NCI-H1417 (cell line): ENCODE measurements at places on chromosomes 1 and 21.
A peak's percentile ranks its signal among the peaks of the same experiment; 100 is the strongest.

DNA sequence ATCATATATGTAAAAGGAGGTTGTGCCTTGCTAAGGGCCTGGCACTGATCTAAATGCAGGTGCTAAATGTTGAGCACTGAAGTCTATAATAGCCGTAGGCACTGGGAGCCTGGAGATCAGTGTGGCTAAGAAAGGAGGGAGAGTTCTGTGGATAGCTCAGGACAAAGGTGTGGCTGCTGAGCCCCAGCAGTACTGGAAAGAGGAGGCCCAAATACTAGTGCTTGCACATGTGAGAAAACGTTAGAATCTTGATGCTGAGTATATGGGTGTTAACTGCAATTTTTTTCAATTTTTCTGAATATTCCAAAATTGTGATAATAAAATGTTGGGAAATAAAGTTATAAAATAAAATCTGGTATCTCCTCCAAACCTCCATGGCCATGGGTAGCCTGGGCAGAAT, 62.5 kb upstream of the PTGFRN start:
- DNase-seq: no peak

DNA sequence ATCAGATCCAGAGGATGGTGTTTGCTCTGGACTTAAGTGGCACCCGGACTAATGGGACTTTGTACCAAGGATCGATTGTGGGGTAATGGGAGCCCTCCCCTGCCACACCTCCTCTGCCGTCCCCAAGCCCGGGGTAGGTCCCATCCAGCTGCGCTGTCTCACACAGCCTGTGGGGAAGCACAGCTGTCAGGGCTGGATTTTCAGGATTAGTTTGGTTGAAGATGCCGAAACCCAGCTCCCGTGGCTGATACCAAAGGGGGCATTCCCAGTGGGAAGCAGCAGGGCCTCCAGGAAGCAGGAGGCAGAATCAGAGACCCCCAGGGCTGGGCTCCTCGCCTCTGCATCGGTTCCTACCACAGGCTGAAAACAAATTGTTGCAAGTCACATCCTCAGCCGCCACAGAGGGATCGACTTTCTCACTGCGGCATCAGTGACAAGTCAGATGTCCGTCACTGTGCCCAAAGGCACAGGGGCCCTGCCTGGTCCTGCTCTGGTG, 59.7 kb downstream of the MATN1 start:
- DNase-seq: no peak

DNA sequence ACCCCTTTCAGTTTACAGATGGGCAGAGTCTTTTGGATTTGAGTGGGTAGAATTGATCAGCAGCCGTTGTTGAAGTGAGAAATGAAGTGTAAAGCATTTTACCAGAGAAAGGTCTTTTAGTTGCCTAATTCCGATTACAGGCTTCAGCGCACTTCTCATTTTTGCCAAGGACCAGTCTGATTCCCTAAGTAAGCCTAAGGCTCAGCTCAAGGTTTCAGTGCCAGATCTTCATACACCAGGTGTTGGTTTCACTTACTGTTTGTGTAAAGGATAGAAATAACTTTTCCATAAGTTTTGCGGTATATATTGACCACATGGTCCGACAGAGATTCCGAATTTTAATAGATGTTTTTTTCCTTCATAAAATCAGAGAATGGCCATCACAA, 83.9 kb upstream of the BMP8A start:
- no peak for DNase-seq

DNA sequence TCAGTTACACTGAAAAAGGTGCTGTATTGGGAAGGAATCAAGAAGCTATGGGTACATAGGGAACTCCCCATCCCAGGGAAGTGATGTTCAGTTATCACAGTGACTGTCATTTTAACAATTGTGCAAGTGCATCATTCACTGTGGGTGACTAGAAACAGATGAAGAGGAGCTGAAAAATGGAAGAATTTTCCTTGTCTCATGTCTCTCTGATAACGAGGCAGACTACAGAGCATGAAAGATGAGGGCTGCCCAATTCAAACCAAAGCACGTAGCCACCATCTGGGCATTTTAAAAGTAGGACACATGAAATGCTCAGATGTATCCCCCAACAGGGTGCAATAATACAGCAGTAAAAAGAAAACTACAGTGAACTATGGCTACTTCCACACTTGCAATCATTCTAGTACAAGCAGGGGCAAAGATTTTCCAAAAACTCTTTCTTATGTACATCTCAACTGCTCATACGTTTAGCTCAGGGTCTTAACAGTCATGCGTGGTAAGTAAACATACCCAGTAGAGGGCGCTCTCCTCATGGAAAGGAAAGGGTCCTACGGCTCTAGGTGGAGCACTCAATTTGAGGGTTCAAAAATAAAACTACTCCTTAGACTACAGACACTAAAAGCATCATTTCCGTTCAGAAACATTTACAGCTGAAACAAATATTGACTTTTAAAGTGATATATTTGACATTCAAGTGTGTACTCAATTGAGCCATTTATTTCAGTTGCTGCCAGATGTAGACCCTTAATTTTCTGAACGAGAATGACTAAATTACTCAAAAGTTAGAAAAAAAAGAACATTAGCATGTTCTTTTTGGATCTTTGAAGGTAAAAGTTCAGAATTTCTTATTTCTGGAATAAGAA, 143.2 kb downstream of the KCTD3 start:
- peak; percentile 55 for DNase-seq

GRCh38 chr1:4221107-4221506, 321.0 kb upstream of the C1orf174 start:
- no peak for DNase-seq

DNA sequence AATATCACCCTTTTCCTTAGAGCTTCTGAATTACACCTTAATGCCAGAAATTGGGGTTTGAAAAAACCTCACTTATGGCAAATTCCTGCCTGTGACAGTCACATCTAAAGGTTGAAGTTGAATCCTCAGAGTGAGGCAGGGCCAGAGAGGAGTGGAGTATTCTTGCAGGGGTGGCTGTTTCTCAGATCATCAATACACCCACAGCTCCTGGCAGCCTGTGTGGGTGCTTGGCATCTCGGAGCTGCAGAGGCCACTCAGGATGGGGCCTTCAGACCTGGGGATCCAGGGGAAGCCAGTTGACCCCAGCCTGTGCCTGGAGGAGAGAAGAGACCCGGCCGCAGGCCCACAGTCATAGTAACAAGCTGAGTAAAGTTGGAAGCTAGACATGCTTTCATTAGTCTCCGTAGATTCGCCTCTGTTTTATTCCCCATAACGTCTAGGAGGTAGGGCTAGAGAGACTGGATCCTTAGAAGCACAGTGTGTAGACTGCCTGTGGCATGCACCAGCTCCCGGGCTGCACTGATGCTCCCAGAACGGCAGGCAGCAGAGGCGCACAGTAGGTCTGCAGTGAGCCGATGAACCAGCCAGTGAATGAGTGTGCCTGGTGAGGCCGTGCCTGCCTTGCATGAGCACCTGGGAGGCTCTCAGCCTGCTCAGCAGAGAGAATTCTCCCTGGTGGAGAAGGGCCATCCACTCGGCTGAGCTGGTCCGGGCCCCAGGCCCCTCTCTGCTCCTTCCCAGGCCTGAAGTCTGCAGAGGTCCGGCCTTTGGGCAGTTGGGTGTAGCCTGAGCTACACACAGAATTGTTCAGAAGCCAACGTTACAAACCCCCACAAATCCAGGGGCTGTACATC, 42.9 kb downstream of the TFF3 start:
- DNase-seq: no peak
